ENCODE measurements at places on chromosomes 7 and 10. TPM values are rescaled to one million over a fixed set of nuclear protein-coding genes. Genes with fewer than 3 reads are reported as not detected.

The C7orf33 gene
- polyA plus RNA-seq = not detected

The C10orf88 gene
- polyA plus RNA-seq = 8.8 TPM

The HECW1 gene
- not detected for polyA plus RNA-seq

The PNLIPRP1 gene
- not detected for polyA plus RNA-seq

The FAM241B gene
- polyA plus RNA-seq = 16.0 TPM

The ANKRD2 gene
- polyA plus RNA-seq = not detected

The RGR gene
- polyA plus RNA-seq = not detected

The CYP2C9 gene
- not detected for polyA plus RNA-seq

The PLAC9 gene
- polyA plus RNA-seq = 0.32 TPM

The OR2A5 gene
- not detected for polyA plus RNA-seq

The PDCD11 gene
- polyA plus RNA-seq = 9.9 TPM

The PODXL gene
- 0.09 TPM for polyA plus RNA-seq

The CPA5 gene
- polyA plus RNA-seq = 56.8 TPM

The HOXA10 gene
- polyA plus RNA-seq = not detected

The BHLHA15 gene
- 0.47 TPM for polyA plus RNA-seq

The TSPAN12 gene
- polyA plus RNA-seq = not detected

The ASB10 gene
- not detected for polyA plus RNA-seq

The DGKI gene
- not detected for polyA plus RNA-seq

The PARP12 gene
- 34.6 TPM for polyA plus RNA-seq

The CDH23 gene
- polyA plus RNA-seq = 3.2 TPM

The PNLIPRP3 gene
- not detected for polyA plus RNA-seq

The NUB1 gene
- polyA plus RNA-seq = 68.8 TPM

The FAM237B gene
- not detected for polyA plus RNA-seq

The DYNC1I1 gene
- not detected for polyA plus RNA-seq

The TFR2 gene
- polyA plus RNA-seq = 0.79 TPM

The OR2A12 gene
- polyA plus RNA-seq = not detected

The TSPAN15 gene
- polyA plus RNA-seq = not detected

The KCNMA1 gene
- polyA plus RNA-seq = not detected

The TUBAL3 gene
- not detected for polyA plus RNA-seq

The LSM8 gene
- polyA plus RNA-seq = 41.0 TPM

The CCDC172 gene
- polyA plus RNA-seq = not detected

The ZNF853 gene
- polyA plus RNA-seq = 8.2 TPM

The FAM25C gene
- polyA plus RNA-seq = not detected

The CALHM1 gene
- not detected for polyA plus RNA-seq

The C10orf67 gene
- not detected for polyA plus RNA-seq

The LDB3 gene
- not detected for polyA plus RNA-seq

The TEX36 gene
- not detected for polyA plus RNA-seq

The PPP1R17 gene
- polyA plus RNA-seq = not detected

The FFAR4 gene
- polyA plus RNA-seq = not detected

The ADRB1 gene
- polyA plus RNA-seq = not detected
